ENCODE measurements at places on chromosomes 13 and 19.

GRCh38 chr13:27667946-27668345 lies 46.3 kb downstream of the POLR1D start:
- no peak for DNase-seq

- no peak for DNase-seq
These were observed 209.1 kb downstream of the OLFM4 start for GRCh38 chr13:53237696-53238095.

DNA sequence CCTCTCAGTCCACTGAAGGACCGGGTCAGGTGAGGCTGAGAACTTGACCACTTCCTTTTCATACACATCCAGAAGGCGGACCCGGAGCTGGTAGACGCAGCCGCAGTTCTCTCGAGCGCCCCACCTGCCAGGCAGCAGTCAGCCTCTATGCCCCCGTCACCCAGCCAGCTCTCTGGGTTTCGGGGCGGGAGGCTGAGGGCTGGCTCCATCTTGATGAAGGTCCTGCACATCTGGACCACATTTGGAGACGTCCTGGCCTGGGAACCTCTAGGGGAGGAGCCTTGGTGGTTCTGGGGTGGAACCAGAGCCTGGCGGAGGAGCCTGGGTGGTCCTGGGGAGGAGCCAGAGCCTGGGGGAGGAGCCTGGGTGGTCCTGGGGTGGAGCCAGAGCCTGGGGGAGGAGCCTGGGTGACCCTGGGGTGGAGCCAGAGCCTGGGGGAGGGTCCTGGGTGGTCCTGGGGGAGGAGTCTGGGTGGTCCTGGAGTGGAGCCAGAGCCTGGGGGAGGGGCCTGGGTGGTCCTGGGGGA lies 14.3 kb downstream of the MRPS12 start:
- DNase-seq: no peak

- DNase-seq: peak; percentile 81
These were observed 809 bp downstream of the MISP start for GRCh38 chr19:751501-752341.

DNA sequence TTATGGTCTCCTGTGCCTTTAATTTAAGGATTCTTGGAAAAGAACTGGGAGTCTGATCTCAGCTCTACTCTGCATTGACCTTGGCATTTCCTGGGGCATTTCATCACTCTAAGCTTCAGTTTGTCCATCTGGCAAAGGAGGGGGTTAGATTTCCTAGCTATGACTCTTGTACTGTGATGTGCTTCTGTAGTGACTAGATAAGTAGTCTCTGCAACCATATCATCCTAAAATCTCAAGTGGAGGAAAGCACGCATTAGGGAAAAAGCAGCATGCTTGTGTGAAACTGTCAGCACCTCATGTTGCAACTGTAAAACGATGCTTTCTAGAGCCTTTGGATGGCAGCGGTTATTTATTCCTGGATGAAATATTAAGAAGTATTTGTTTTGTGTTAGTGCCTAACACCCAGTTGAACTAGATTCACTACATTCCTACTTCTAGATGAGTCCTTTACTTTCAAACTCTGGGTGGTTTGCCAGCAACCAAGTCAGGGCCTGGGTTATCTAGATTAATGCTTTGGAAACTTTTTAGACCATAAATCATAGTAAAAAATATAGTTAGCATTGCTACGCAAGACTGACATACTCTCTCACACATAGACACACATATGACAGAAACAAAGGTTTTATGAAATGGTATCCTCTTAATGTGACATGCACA lies 6.8 kb downstream of the WDFY2 start:
- peak; percentile 94 for DNase-seq
